CD4-positive, alpha-beta T cell treated with Interleukin-2 at 100 ng/mL for 4 hours (primary cell): ENCODE measurements at places on chromosomes 13 and 19.

DNA sequence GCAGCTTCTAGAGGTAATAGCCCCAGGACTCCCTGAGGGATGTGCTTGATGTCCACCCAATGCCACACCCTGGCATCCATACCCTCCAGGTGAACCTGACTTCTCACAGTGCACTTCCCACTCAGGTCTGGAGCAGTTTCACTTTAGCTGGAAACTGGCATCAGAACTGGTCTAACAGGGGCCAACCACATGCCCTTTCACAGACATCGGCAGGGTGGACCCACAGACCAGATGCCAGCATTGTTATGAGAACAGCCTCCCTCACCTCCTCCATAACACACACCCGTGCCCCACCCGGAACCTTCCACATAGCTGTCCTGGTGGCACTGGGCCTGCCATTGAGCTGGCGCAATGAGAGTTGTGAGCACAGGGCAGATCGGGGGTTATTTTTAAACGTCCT, 77.4 kb upstream of the GPR12 start:
- DNase-seq, result no peak

DNA sequence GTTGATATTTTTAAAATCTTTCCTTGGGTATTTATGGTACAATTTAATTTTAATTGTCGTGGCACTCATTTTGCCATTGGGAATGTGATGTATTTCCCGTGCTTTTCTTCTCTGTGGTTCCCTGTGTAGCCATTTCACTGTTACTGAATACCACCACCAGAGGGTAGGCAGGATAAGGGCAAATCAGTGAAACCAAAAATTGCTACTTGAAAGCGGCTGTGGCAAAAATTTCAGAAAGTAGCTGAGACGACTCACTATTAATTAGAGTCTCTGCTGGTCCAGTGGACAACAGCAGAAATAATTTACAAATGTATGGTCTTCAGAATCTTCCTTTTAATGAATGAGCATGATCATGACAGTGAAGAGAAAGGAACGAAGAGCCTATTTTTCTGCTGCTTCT, 34.4 kb upstream of the MIR17HG start:
- peak; percentile 59 for DNase-seq

DNA sequence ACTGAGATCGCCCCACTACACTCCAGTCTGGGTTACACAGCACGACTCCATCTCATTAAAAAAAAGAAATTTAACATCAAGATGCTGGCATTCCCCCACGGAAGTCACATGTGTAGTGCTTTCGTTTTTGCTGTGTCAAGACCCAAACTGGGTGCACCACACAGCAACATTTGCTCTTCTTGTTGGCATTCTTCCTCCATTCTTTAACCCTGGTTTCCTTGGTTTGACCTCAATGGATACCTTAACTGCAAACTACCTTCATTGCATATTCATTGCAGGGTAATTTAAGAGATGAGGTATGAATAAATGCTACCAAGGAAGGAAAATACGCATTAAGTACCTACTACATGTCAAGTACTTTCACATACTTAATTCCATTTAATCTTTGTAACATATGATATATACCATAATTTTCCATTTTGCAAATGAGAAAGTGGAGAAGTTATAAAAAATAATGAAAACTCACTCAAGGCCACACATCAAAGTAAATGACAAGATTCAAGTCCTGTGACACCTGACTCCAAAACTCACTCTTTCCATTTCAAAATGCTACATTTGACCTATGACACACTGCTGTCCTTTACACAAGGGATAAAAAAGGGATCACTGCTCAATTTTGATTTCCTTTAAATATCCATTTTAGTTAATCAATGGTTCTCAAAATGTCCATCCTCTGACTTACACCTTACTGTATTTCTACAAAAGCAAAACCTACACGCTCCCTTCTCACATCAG, 59.2 kb downstream of the STK24 start:
- peak; percentile 61 for DNase-seq

- DNase-seq, result no peak
Measured at GRCh38 chr13:28641600-28641926, 17.4 kb upstream of the POMP start.

- DNase-seq, result no peak
Measured at GRCh38 chr13:98406971-98407370, 169.9 kb downstream of the STK24 start.

DNA sequence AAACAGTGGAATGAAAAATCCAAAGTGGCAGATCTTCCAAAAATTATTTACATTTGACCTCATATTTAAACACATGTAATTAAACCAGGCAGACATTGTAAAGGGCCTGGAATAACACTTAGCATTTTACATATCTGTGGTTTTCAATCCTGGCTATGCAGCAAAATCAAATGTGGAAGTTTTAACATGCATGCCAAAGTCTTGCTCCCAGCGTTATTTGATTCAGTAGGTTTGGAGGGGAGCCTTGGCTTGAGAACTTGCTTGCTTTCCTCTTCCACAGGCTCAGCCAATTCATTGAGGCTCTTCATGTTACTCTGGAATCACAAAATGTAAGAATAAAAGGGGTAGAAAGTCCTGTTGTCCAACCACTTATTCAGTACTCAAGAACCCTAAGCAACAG, 42.5 kb upstream of the INTS6 start:
- no peak for DNase-seq

- no peak for DNase-seq
Measured at GRCh38 chr13:37383046-37383445, 215.5 kb downstream of the POSTN start.

GRCh38 chr13:109735436-109735966, 50.9 kb downstream of the IRS2 start:
- DNase-seq, result no peak

- DNase-seq, result no peak
Measured at GRCh38 chr13:49311816-49312215, 64.1 kb downstream of the CDADC1 start.

- no peak for DNase-seq
Measured at GRCh38 chr13:79404361-79404760, 1.7 kb downstream of the RBM26 start.

DNA sequence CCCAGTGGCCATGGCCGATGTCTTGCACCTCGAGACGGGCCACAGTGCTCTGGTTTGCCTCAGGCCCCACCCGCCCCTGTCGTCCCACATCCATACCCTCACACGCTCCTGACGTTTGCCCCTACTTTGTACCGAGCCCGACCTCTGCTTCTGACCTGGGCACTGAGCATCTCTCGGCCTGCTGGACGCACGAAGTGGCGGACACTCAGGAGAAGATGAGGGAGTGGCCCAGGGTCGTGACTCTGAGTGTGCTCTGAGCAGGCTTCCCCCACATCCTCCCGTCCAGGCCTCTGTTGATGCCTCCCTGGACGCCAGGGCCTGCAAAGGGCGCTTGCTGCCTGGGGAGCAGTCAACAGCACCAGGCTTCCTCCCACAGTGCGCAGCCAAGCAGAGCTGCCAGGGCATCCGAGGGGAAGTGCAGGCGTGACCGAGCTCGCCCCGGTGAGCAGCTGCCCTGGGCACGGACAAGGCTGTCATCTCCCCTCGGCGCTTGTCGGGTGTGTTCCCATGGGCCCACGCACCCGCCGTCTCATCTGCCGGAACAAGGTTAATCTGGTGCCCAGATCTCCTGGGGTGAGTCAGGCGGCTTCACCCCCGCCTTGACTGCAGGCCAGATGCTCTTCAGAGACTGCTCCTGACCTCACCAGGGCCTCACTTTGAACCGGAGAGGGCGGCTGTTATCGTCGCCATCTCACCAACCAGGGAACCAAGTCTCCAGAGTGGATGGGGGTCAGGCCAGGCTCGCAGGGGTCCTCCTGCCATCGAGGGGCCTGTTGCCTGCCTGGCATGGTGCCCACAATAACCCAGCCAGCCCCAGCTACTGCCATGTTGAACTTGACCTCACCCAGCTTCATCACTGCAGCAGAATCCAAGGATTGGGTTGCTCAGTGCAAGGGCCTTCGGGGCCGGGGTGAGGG, 27.2 kb downstream of the COMP start:
- no peak for DNase-seq

GRCh38 chr13:99959540-99960230, 11.9 kb downstream of the ZIC5 start:
- no peak for DNase-seq

DNA sequence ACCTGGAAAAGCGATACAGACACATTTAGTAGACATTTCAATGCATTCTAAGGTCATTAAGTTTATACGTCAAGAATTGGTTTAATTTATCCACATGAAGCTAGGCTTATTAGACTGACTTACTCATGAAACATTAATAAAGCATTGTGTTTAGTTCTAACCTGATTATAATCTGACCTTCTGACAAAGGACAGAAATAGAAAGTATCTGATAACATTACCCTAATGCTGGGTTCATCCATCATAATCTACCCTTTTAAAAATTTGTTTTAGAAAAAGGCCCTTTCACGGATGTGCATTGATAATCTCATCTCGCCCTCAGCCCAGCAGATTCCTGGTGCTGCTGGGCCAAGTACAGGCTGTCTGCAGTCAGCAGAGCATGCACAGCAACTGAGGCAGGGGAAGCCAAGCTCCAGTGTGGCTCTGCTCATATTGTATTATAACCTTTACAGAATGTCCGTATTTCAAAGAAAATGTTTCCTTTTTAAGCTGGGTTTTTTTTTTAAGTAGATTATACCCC, 142.1 kb upstream of the MAB21L1 start:
- DNase-seq, result no peak

GRCh38 chr13:90402102-90402501, 945.4 kb upstream of the MIR17HG start:
- DNase-seq, result no peak

- DNase-seq, result no peak
Measured at GRCh38 chr19:55660404-55660803, 5.6 kb downstream of the U2AF2 start.

DNA sequence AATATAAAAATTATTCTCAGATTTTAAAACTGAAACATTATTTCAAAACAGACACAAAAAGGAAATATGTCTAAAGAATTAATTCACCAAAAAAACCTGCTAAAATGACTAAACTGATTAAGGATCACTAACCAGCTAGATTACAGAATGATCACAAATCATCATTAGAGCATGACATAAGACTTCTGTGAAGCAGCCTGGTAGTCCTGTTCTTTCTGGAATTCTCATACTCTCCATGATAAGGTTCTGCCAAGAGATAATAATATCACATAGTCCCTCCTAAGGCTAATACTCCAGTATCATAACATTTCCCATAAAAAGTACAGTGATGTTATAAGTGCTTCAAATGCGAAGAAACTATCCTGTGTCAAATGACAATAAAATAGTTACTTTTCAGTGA, 1814.9 kb downstream of the SLITRK5 start:
- no peak for DNase-seq

GRCh38 chr13:46871557-46871956, 25.3 kb downstream of the HTR2A start:
- DNase-seq, result no peak

DNA sequence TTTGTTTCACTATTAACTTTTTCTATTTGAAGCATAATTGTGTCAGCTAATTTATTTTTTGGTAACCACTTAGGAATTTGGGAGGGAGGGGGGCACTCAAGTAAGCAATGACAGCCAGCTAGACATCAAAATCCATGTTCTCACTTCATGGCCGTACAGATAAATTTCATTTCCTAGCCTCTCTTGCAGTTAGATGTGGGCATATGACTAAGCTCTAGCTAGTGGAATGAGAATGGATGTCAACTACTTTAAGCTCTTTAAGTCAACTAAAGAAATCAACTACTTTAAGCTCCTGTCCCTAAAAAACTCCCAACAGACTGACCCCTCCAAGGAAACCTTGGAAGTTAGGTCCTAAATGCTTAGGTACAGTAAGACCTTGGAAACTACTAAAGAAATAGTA, 92.0 kb downstream of the KCNRG start:
- no peak for DNase-seq

DNA sequence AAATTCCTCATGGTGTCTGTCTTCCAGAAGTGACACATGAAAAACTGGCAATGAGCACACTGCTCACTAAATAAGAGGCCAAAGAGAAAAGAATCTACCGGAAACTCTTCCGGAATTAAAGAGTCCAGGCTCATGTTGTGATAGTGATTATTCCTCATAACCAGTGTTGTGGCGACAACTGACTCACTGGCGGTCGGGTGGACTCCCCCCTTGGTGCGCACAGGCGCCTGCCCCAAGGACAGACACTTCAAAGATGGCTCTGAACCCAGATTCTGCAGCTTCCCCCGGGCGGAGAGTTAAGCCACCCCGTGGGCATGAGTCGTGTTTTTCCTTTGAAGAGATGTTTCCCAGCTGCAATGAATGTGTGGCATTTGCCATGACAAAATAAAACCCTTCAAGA, 10.3 kb downstream of the IL17D start:
- DNase-seq, result no peak

GRCh38 chr19:57421037-57421436, 10.1 kb downstream of the ZNF17 start:
- no peak for DNase-seq

GRCh38 chr13:49326222-49326917, 78.6 kb downstream of the CDADC1 start:
- no peak for DNase-seq

DNA sequence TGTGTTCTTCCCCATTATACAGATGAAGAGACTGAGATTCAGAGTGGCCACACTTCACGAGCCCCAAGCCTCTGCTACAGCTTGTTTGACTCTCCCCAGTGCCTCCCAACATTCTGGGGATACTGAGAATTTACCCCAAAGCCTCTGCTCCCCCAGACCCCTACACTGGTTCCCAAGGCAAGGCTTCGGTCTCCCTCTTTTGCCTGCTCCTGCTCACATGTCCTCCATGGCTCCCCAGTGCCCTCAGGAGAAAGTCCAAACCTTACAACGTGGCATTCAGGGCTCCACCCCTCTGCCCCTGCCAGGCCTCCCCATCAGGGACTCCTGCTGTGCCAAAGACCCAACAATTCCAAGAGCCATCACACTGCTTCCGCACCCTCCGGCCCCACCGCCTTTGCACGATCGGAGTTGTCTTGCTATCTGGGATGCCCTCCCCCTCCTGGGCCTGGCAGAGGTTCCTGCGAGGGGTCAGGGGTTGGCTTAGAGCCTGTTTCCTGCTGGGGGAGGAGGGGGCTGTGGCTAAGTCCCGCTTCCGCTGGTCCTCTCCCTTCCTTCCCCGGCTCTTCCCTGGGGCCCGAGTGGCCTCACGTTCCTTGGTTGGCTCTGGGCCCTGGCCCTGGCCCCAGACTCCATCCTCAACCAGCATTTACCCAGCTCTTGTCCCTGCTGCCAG, 15.4 kb downstream of the GTPBP3 start:
- DNase-seq, result no peak

- no peak for DNase-seq
Measured at GRCh38 chr19:29404015-29404414, 121.8 kb upstream of the VSTM2B start.

GRCh38 chr19:47151627-47152026, 21.0 kb downstream of the SAE1 start:
- DNase-seq, result no peak

- DNase-seq, result no peak
Measured at GRCh38 chr19:32339423-32339822, 6.0 kb upstream of the ZNF507 start.
